ENCODE measurements at places on chromosomes 4 and X. TPM values are rescaled to one million over a fixed set of nuclear protein-coding genes. Genes with fewer than 3 reads are reported as not detected.

ARSJ gene
- total RNA-seq = 48.6 TPM

SORBS2 gene
- total RNA-seq = 18.1 TPM

MAGEA12 gene
- total RNA-seq = not detected

DDX53 gene
- total RNA-seq = not detected
